ENCODE measurements at places on chromosomes 3 and 15.

- no peak for DNase-seq
Observed at GRCh38 chr15:94287794-94288246, 56.5 kb downstream of the MCTP2 start.

- no peak for DNase-seq
Observed at GRCh38 chr3:169522595-169523529, 140.7 kb downstream of the MECOM start.

GRCh38 chr15:68787609-68788263, 33.0 kb downstream of the ANP32A start:
- DNase-seq: no peak

DNA sequence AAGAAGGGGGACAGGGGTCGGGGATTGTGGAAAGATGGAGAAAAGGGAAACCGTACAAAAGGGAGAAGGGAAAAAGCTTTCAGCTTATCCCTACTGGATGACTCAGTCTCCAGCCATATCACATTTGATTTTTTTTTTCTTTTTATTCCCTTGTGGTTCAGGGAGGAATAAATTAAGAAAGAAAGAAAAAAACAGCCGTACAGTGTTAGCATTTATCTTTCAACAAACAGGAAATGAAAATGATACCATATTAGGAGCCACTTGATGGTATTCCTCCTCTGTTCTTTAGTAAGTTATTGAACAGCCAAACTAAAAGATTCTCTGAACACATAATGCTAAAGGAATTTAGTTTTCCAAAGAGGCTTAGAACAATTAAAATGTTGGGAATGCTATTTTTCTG, 594.4 kb downstream of the FOXP1 start:
- DNase-seq: no peak

GRCh38 chr3:124149771-124150170, 157.8 kb upstream of the ROPN1 start:
- DNase-seq: peak; percentile 14

DNA sequence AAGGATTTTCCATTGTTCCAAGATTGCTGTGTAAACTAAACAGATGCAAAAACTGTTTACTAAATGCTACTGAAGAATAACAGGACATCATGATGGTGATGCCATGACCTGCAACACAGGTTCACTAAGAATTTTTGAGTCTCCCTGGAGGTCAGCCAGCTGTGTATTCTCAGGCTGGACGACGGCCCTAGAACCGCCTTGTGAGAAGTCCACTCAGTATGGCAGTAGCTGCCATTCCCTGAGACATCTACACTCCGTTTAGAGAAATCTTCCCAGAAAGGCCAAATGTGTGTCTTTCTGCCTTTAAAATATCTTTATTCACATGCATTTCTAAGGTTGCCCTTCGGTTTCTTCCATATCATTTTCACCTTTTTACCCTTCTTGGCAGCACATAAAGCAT, 63.3 kb downstream of the MYO1E start:
- no peak for DNase-seq

DNA sequence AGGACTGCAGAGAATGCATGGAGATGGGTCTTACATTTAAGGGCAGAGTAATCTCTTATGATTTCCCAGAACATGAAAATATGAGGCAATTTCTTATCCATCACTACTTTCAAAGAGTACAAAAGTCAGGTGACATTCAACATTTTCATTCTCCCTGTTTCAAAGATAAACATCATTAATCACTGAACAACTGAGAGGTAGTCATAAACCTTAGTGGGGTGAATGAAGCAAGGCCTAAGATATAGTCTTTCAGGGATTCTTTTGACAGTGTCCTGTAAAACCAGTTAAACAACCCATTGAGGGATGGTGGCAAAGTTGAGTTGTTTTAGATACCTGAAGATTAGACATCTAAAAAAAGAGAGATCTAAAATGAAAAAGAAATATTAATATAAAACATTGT, 271.6 kb upstream of the CBLB start:
- DNase-seq: no peak

GRCh38 chr3:18423401-18424212, 1.5 kb downstream of the SATB1 start:
- DNase-seq: peak; percentile 77

DNA sequence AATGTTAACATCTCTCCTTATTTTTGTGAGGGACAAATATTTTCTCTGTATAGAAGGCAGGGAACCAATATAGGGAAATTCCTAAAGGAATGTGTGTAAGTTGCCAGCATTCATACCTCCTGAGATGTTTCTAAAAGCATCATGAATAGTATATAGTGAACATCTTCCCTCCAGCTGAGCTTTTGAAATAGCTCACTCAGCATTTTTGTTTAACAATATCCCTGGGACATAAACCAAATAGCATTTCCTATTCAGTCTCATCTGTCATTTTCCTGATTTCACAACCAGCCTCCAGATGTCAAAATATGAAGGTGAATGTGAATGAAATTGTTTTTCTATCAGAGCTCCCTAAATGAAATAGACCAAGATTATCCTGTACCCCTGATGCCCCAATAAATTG, 137.2 kb downstream of the PPM1L start:
- no peak for DNase-seq

DNA sequence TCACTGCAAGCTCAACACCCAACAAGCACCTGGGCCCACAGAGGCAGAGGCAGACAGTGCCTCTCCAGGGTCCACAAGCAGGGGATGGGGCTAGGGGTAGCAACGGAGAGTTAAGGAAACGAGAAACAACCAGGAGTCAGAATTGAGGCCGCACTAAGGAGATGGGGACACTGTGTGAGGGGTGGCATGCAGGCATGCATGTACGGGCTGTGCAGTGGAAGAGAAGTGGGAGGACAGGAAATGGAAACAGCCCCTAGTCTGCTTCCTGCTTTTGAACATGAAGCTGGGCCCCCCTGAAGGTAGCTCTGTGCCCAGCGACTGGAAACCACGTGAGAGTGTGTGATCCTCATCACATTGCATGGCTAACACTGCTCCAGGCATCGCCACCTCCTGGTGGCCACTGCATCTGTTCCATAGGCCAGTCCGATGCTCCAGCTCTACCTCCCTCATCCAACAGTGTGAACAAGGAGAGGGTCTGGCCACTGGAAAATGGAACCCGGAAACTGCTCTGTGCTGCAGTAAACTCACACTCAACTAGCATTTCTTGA, 44.0 kb downstream of the XXYLT1 start:
- DNase-seq: no peak

DNA sequence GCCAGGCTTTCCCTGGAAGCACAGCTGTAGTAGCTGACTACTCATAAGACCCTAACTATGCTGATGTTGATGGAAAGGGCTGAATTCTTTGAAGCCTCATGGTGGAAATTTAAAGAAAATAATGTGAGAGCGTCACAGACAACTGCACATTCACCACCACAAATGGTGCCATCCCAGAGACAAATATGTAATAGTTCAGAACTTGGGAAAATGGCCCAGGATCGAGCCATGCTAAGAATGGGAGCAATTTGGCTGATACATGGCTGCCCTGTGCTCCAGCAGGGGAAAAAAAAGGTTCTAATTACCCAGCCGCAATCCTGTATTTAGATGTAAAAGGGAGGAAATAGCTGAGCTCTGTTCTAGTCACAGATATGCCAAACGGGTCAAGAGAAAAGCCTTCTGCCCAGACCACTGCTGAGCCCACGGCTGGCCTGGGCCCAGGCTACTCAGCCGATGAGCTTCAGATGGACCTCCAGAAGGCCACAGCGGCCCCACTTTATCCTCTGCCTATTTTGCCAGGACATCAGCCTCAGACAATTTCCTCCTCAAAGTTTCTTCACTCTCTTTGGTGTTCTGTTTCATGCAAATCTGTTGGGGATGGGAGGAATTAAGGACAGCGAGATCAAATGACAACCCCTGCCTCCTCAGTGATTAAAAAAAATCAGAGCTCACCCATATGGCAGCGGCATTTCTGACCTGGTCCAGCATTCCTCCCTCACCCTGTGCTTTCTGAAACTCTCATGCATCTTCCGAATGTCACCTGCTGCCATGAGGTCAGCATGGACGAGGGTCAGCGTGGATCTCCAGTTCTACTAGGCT, 54.5 kb upstream of the MEX3B start:
- peak; percentile 26 for DNase-seq

DNA sequence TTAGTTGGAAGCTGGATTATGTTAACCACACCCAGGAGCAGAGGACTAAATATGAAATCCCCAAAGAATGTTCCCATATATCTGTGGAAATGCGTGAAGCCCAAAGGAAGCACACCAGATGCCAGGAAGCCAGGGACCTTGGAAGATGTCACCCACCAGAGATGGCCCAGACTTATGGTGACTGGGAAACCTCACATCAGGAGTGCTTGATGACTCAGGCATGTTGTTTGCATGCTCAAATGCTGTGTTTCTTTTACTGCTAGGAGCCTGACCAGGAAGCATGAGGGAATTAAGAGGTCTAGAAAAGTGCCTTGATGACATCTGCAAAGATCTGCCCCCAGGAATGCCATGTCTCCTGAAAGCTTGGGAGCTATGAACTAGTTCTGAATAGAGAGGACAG, 109.0 kb upstream of the SLC2A2 start:
- DNase-seq: no peak

GRCh38 chr3:143881095-143881494, 32.8 kb upstream of the SLC9A9 start:
- no peak for DNase-seq

GRCh38 chr15:74889390-74889882, 406 bp upstream of the MPI start:
- DNase-seq: peak; percentile 76

DNA sequence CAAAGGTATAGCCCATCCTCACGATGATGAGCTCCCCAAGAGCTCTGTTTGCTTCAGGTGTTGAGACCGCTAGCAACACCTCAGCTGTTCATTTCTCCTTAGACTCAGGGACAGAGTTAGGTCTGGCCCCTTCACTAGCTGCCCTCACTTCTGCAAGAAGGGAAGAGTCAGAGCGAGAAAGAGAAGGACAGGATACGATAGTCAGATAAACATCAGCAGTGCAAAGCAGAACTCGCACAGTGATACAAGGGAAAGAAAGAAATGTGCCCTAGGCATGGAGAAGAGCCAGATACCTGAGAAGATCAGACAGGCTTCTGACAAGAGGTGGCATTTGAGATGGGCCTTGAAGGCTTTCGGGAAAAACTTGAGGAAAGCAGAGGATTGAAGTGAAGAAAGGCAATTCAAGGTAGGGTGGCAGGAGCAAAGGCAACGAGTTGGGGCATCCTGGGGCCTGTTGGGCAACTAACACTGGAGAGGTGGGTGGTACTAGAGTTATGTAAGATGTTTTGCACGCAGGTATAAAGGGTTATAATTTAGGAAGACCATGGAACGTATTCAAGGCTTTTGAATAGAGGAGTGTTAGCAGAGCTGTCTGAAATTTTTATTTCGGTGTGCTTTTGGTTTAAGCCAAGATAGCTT, 106.0 kb downstream of the PGPEP1L start:
- DNase-seq: no peak

DNA sequence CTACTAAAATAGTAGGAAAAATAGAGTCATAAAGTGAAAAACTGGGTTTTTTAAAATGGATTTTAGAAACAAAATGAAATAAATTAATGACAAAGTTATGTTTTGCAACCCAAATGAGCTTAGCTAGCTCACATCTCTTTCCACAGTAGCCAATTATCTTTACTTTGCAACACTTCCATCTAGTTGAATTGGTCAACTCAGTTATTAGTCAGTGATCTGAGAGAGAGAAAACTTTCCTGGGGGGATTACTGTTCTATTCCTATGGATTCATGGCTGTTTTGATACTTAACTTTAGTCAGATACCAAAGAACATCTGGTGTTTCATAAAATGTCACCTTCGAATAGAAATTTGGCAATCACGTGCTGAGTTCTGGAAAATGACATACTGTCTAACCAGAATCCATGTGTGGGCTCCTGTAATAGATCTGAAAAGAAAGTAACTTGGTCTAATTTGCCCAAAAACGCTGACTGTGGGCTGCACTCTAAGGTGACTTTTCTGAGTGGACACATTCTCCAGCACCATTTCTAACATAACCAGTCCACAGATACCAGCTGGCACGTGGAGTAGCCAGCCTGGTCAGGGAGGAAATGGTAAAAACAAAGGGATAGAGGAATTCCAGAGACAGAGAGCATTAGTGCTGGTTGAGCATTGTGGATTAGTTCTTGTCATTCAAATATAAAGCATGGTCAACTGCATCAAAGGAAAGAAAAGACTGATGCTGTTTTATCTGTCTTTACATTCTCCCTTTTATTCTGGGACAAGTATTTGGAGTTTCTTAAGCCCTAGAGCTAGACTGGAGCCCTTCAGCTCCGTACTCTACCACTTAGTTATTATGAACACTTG, 45.2 kb upstream of the CCDC80 start:
- no peak for DNase-seq

Data from G401 (cell line).